ENCODE measurements at places on chromosomes 2 and 18.

GRCh38 chr2:26614216-26615138 is 26.7 kb downstream of the CIB4 start:
- no peak for DNase-seq

DNA sequence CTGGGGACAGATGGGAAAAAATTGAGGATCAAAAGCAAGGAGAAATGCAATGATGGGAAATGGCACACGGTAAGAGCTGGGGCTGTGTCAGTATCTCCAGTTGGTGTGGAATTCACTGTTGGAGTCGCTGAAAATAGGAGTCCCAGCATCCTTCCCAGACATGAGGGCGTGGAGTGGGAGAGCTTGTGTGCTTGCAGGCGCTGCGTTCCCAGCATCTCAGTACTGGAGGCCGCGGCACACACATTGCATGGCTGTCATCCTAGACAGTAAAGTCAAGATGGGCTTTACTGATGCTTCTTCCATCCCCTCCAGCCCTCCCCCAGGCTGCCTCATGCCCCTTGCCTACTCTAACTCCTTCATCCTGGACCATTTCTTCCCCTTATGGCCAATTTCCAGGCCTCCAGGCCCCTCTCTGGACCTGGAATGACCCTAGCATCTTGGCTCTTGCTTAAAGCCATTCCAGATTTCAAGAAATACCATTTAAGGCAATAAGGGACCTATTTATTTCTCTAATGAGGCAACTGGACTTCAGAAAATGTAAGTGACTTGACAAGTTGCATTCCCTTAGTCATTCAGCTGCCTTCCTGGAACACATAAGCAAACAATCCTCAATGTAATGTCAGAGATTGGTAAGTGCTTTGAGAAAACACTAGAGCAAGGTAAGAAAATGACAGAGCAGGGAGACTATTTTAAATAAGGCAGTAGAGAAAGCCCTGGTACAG is 70.5 kb upstream of the TTC39C start:
- DNase-seq = no peak

- peak; percentile 50 for DNase-seq
Measured at GRCh38 chr18:79405781-79406575, 10.2 kb downstream of the NFATC1 start.

DNA sequence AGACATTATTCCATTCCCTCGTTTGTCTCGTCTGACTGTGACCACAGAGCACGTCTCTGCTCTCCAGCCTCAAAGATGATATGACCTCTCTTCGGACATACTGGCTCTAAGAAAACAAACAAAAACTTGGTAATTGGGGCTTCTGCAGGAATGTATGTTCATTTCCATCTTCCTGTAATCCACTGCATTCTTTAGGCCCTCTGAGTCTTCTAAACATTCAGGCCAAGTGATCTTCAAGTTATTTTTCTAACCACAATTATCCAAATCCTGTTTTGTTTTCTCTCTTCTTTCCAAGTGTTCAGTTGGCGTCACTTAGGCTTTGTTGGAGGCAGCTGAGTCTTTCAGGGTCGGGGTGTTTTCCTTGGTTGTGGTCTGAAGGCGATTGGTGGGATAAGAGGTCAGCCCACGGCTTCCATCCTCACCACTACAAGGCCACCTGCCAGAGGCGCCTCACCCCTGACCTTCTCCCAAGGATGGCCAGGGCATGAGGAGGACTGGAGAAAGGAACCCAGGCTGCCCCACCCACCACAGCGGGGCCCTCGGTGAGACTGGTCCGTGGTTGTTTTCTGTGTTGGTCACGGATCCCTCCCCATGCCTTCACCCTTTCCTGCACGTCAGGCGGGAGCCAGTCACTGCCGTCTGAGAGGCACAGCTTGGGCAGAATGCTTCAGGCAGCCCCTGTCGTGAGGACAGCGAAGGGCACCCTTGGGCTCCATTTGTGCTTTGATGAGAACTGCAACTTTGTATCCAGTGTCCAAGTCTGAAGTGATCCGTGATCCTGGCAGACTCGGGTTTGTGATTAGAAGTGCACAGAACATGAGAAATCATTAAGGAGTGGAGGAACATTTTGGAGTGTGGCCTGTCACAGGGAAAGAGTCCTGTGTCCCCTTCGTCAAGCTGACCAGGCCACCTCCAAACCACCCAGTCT is 88.6 kb upstream of the FHL2 start:
- DNase-seq = no peak

GRCh38 chr2:48617618-48618017 is at the start of gene GTF2A1L:
Gene GTF2A1L (plus strand): TSS chr2:48617856. CDS start chr2:48617875, 19 bp downstream.
- no peak for DNase-seq

GRCh38 chr18:49189772-49190171 is 239.0 kb upstream of the SMAD7 start:
- DNase-seq = no peak

GRCh38 chr2:60355849-60356261 is 197.6 kb downstream of the BCL11A start:
- DNase-seq = no peak

GRCh38 chr2:203585516-203585915 is 50.4 kb upstream of the RAPH1 start:
- no peak for DNase-seq

GRCh38 chr2:239329972-239330572 is 70.7 kb downstream of the HDAC4 start:
- DNase-seq = no peak

DNA sequence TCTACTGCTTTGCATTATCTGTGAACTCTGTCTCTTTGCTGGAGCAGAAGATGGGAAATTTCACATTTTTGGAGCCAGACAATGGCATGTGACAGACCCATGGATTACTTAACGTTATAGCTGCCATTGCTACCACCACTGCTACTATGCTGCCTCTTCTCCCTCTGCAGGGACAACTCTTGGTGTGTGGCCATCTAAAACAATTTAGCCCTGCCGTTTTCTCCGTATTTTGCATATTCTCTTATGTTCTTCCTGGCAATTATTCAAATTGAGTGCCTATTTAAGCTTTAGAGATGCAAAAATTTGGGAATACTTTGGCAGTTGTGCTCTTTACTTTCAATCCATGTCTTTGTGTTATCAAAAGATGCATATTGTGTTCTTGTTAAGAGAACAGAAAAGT is 386.8 kb downstream of the XIRP2 start:
- DNase-seq = no peak

DNA sequence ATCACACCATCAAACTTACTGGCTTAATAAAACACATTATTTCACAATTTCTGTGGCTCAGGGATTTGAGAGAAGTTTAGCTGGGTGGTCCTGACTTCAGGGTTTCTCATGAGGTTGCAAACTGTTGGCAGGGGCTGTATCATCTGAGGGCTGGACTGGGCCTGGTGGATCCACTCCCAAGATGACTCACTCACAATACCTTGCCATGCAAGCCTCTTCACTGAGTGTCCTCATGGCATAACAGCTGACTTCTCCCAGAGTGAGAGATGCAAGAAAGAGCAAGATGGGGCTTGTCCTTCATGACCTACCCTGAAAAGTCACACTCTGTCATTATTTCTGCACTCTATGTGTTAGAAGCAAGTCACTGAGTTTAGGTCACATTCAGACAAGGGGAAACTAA is 73.8 kb downstream of the AQP4 start:
- DNase-seq = no peak

GRCh38 chr2:187168720-187169713 is 279.0 kb downstream of the CALCRL start:
- DNase-seq = no peak

- DNase-seq = no peak
Measured at GRCh38 chr18:70220628-70221027, 15.1 kb upstream of the RTTN start.

DNA sequence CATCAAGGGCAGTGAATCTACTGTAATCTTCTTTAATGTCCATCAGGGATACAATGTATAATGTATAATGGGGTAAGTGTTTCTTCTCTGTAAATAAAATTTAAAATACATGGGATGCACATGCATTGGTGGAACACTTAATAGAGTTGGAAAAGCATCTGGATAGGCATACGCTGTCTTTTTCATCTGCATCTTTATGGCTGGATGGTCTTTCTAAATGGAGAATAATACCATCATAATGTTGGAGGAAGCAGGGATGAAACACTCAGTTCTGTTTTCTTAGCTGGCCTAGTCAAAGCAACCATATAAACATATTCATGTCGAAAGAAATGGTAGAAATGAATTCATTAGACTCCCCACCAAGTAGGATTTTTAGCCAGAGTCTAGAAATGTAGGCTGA is 202.8 kb downstream of the CDCA7 start:
- DNase-seq = no peak
